ENCODE measurements at places on chromosomes 13 and 19.

GRCh38 chr19:42228641-42229040 lies 8.5 kb downstream of the ZNF526 start:
- no peak for DNase-seq

DNA sequence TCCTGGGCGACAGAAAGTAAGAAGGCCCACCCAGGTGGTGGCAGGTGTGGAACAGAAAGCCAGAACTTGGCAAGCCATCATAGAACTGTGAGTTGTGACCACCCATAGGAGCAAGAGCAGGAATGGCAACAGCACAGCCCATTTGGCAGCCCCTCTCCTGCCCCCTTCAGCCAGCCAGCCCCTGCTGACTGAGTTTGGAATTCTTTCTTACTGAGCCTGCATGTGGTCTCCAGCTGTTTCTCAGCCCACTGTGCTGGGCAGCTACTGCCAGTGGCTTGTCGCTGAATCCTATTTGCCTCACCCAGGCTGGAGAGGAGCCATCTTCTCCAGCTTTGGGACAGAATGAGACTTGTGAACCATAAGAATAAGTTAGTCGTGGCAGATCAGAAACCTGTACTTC lies 28.3 kb downstream of the CNMD start:
- no peak for DNase-seq

- DNase-seq, result peak; percentile 46
These were observed 33.0 kb downstream of the DEDD2 start for GRCh38 chr19:42184401-42184861.

GRCh38 chr13:39038569-39039030 lies 344 bp downstream of the NHLRC3 start:
- peak; percentile 48 for DNase-seq

DNA sequence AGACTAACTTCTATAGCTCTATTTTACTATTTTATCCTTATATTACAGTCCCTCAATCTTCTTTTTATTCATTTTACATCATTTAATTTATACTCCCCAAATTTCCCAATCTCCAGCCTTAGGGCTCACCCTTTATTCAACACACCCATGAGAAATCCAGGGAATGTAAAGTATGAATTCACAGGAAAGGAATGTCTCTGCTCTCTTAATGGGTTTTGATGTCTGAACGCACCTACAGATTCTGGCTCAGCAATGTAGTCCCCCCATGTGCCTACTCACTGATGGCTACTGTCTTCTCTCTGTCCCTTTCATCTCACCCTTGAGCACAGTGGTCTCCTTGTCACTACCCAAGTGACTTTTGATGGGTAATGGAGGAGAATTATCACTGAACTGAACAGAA lies 32.8 kb downstream of the TNFSF13B start:
- no peak for DNase-seq

DNA sequence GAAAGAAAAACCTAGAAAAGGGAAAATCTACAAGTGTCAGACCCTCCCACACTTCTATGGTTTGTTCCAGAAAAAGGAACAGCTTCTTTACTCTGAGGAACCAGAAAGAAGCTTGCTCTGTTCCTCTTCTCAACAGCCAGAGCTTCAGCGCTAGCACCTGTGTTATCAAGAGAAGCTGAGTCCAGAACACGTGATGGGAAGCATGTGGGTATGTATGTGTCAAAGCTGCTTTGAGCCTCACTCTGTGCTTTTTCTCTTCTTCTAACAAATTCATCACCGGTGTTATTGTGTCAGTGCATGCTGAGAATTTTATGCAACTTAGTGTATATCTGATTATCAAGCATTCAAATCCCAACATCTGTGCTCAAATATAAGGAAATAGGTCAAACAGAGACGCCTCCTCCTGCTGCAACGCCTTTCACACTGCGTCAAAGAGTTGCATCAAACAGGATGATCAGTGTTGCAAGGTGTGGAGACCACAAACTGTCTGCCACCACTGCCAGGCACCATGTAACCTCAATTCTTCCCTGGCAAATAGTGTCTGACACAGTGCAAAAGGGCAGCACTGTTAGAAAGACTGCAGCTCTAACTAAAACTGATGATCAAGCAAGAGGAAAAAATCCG lies 83.9 kb downstream of the LRRC63 start:
- peak; percentile 52 for DNase-seq

DNA sequence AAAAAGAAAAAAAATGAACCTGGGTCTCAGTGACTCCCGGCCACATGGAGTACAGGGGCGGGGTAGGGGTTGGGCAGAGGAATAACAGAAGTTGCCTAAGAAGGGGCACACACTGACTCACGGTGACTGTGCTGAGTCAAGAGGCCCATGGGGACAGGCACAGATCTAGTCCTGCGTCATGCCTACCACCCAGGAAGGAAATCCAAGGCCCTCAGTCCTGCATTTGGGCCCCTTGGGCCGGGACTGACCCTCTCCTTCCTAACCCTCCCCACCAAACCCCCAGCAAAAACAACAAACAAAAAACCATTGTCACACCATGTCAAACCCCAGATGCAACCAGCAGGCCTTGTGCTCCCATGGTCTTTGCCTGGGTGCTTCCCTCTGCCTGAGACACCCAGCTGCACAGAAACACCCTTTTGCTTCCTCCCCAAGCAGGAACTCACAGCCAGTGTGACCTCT lies 9.6 kb upstream of the NOTCH3 start:
- no peak for DNase-seq

GRCh38 chr13:68834375-68834774 lies 1273.3 kb upstream of the ATXN8OS start:
- DNase-seq, result no peak

Data from T-helper 1 cell (primary cell).